Endothelial cell of umbilical vein (primary cell): ENCODE measurements at places on chromosomes 3 and 15.

GRCh38 chr3:41267975-41268640 lies 68.8 kb downstream of the CTNNB1 start:
- DNase-seq = peak; percentile 61

GRCh38 chr3:36196058-36196457 lies 184.2 kb upstream of the STAC start:
- no peak for DNase-seq

GRCh38 chr3:187729598-187729997 lies 15.7 kb downstream of the BCL6 start:
- DNase-seq = no peak

GRCh38 chr3:102484363-102484762 lies 49.5 kb downstream of the ZPLD1 start:
- DNase-seq = no peak

DNA sequence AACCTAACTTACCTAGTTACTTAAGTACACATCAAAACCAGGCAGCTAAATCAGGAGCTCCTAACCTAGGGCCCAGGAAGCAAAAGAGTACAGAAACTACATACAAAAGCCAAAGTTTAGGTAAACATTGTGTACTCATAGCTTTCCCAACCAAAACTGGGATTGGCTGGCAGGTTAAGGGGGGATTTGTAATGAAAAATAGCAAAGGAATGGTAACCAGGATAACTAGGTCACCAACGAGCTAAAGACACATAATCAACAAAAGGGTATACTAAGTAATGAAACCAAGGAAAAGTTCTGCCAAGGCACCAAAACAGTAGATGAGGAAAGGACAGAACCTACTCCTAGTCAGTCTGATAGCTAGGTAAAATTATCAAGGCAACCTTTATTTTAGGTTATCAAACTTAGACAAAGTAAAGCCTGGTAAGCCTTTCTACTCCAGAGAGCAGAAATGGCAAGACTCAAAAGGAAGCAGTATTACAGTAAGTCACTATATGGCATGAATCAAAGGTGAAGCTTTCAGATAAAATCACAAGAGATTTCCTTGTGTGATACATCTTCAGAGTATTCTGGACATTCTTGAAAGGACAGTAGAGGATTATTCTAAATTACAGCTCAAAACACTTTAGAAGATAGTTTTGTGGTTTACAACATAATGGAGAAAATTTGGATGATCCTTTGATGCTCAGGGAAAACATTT lies 10.2 kb downstream of the TRA2B start:
- no peak for DNase-seq

- no peak for DNase-seq
Observed at GRCh38 chr3:163730684-163731083, 1347.6 kb downstream of the SI start.

GRCh38 chr3:15630646-15631350 lies 29.3 kb downstream of the BTD start:
- DNase-seq = peak; percentile 94

DNA sequence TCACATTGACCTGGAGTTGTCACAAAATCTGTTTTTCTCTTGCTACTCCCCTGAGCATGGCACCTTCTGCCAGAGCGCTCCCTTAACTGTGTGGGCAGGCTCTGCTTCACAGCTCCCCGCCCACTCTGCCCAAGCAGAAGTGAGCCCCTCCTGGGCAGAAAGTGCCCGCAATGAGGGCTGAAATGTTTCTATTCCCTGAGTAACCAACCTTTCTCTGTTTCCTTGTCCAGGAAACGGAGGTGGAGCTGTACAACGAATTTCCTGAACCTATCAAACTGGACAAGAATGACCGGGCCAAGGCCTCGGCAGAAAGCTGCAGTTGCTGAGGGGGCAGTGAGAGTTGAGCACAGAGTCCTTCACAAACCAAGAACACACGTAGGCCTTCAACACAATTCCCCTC lies 66.3 kb upstream of the ACAD9 start:
- peak; percentile 74 for DNase-seq

DNA sequence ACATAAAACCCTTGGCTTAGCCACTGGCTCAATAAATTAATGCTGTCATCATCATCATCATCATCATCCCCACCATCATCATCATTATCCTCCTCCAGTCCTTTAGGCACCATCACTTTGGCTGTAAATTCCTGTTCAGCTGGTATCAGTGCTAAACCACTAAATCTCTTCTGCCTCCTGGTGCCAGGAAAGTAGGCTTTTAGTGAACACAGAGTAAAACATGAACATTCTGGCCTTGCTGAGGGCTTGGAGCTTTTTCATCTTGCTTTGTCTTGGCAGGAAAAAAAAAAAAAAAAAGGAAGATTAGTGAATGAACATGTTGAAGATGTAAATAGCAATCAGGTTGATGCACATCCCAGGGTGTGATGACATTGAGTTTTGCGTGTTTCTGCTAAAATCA lies 67.3 kb upstream of the EIF1B start:
- DNase-seq = no peak

DNA sequence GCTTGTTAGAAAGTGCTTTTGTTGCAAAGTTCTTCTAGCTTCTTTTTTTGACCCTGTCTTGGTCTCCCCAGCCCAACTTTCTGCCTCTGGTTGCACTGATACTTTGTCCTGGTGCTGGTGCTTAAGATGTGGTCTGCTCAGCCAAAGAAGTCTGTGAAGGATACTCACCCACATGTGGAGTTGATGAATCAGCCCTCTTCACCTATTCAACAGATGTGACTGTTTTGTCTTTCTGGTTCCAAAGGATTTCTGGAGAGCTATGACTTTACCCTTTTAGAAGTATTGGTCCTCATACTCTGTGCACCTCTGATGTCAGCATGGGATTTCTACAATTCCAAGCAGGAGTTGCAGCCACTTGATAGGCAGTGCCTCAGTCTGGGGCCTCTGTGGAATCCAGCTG lies 84.1 kb downstream of the PCCB start:
- DNase-seq = no peak

GRCh38 chr15:77144026-77144425 lies 73.1 kb upstream of the TSPAN3 start:
- peak; percentile 66 for DNase-seq

DNA sequence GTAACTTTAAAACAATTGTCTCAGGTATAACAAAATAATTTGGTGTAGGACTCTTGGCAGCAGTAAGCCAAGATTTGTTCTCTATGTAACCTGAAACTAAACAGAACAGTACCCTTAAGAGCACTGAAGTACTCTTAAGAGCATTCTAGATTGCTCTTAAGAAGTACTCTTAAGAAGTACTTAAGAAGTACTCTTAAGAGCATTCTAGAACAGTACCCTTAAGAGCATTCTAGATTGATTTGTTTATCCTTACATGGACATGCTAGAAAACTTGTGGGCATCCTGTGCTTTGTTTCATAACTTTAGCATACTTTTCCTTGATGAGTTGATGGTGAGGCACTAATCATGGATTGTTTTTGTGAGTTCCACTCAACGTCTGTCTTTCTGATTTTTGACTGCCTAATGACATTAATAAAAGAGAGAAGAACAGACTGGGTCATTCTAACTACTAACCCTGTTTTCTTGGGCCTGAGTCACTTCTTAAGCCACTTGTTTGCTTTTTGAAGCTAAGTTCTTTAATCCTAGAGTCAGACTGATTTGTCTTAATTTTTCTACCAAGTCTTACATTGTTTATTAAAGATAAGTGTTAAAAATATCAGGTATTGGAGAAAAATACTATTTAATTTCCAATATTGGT lies 57.2 kb upstream of the UTS2B start:
- DNase-seq = no peak

DNA sequence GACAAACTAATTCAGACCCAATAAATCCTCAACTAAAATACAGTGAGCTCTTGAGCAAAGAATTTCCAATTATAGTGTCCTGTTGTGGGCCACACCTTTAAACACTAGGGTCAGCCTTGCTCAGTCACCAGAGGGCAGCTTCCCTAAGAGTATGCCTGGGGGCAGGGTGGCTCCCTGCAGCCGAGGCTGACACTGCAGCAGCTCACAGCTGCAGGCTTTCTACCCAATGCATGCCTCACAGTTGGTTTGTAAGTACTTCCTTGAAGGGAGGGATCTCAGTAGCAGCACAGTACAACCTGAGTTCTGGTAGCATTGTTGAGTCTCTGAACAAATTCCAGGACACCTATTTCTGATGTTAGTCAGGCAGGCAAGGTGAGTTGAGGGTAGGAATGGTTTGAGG lies 335.6 kb downstream of the TUSC7 start:
- no peak for DNase-seq

- no peak for DNase-seq
Observed at GRCh38 chr3:41277790-41278465, 78.6 kb downstream of the CTNNB1 start.

DNA sequence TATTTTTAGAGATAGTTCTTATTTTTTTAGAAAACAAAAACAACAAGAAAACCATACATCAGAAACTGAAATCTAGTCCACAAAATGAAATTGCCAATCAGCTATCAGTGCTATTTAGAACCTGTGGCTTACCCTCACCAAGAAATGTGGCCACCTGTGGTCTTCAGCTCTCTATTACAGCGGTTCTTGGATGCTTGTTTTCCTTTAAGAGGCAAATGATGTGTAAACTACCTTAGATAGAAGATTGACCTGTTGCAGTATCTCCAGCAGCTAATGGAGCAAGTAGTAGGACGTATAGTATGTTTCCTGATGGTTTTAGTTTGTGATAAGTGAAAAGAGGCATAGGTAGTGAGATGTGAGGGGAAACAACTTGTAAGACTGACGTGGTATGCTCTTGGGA lies 21.2 kb downstream of the TFG start:
- peak; percentile 13 for DNase-seq

DNA sequence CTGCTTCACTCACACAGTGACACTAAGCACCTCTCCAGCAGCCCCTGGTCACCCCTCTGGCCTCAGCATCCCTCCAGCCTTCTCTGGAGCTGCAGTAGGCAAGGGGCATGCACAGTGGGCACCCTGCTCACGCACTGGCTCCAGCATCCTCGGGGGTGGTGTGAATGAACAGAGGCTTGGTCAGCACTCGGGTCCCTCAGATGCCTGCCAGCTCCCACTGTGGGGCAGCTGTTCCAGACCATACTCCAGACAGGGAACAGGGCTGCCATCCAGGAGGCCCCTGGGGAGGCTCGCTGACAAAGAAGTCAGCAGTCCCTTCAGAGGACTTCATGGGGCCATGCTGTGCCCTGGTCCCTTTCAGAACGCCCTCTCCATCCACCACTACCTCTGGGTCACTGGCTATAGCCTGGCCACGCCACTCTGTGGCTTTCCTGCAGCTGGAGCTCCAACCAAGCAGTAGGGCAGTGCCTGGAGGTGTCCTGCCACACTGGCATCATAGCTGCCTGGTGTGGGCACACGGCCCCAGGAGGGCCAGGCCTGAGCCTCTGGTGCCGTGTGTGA lies 26.3 kb downstream of the ALS2CL start:
- DNase-seq = no peak

GRCh38 chr15:50415752-50416404 lies 8.3 kb upstream of the USP8 start:
- DNase-seq = no peak
